ENCODE measurements at places on chromosomes 13 and 19.

DNA sequence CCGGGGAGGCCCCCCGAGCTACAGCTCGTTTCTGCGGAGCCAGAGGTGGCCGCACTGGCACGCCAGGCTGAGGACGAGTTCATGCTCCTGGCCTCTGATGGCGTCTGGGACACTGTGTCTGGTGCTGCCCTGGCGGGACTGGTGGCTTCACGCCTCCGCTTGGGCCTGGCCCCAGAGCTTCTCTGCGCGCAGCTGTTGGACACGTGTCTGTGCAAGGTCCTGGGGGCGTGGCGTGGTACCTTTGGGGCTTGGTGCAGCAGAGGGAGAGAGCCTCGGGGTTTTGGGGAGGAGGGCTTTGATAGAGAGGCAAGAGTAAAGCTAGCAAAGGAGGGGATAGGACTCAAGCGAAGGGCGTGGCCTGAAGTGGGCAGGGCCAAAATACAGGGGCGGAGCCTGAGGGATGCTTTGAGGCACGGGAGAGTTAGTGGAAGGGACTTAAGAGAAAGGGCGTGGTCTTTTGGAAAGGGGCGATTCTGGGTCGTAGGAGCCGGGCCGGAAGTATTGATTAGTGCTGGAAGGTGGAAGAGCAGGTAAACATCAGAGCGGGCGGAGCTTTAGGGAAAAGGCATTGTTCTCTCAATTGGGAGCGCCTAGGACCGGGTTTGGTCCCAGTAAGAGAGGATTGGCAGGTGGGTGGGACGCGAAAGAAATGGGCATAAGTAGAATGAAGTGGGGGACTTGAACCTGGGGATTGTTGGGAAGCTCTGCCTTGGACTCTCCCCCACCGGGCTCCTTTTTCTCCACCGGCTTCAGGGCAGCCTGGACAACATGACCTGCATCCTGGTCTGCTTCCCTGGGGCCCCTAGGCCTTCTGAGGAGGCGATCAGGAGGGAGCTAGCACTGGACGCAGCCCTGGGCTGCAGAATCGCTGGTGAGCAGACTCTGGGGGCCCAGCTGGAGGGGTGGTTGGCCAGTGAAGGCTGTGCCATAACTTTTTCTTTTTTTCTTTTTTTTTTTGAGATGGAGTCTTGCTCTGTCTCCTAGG, 1.2 kb downstream of the PPM1N start:
- DNase-seq = peak; percentile 36

DNA sequence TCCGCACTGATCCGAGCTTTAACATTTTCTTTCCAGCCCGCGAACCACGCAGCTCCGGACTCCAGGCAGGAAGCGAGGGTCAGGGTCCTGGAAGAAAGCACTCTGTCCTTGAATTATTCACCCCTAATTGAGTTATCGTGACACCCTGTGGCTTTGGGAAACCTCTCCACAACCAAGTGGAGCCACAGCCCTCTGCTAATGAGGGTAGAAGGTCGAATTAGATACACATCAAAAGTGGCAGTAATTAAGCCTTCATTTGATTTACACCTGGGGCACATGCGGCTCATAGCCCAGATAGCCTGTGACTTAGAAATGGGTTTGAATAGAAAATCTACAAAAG, 15.9 kb upstream of the RNF17 start:
- no peak for DNase-seq

DNA sequence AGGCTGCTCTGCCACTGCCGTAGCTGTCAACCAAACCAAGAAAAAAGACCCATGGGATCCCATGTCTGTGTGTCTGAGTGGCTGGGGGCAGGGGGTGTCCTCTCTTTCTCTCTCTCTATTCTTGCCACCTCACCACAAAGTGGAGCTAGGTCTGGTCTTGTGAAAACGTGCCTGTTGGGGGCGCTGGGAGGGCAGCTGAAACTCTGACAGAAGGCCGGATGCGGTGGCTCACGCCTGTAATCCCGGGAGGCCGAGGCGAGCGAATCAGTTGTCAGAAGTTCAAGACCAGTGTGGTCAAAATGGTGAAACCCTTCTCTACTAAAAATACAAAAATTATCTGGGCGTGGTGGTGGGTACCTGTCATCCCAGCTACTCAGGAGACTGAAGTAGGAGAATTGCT, 29.2 kb downstream of the ZNF146 start:
- no peak for DNase-seq

GRCh38 chr13:92838786-92839185, 387.8 kb upstream of the GPC6 start:
- DNase-seq = peak; percentile 42

DNA sequence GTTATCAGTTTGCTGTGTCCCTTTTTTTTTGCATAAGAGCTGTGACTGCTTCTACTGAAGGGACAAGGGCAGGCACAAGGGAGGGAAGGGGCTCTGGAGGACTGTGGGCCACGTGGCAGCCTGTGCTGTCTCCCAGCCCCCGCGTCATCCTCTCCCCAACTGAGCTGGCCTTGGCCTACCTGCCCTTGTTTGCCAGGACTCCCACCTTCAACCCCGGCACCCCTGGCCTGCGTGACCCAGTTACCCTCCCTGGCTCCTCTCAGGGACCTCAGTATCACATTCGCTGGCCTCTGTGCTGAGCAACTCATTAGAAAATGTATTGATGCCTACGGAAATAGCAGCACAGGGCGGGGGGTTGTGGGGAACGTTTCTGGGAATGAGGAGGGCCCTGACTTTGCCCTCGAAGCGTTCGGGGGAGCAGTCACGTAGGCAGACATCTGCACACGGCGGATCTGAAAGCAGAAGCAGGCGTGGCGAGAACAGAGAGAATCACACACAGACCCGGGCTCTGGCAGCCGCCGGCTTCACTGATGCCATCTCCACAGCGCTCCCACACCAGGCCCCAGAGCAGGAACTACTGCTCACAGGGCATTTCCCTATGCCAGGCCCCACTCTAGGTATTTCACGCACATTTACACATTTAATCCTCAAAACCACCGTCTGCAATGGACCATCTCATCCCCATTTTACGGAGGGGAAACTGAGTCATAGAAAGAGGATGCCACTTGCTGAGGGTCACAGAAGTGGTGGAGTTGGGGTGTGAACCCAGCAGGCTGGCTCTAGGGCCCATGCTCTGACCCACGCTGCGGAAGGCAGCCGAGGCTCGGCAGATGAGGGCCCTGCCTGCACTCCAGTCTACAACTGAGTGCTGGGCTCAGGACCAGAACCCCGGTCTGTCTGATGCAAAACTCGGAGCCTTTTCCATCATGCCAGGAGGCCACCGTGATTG, 5.7 kb upstream of the ATF5 start:
- DNase-seq = no peak

DNA sequence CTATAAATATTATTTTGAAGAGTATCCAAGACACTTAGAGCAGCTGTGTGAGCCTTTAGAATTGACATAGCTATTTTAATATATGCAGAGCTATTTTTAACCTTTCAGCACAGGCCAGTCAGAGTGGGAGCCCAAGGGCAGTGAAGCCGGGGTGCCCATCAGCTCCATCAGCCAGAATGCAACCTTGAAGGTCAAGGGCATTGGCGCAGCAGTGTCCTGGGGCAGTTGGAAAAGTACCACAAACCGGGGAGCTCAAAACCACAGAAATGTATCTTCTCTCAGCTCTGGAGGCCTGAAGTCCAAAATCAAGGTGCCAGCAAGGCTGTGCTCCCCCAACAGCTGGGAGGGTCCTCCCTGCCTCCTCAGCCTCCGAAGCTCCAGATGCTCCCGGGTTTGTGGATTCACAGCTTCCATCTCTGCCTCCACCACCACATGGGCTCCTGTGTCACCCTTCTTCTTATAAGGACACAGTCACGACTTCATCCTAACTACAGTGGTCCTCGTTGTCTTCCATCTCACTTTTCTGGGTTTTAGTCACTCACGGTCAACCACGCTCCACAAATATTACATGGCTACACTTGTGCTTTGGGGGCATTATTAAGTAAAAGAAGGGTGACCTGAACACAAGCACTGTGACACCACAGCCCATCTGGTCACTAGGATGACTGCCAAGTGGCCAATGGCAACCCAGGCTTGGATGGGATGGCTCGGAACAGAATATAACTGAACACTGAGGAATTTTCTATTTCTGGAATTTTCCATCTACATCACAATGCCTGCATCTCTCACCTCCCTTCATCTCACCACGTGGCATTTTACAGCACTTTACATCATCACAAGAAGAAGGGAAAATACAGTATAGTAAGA, 15.9 kb upstream of the GAS6 start:
- no peak for DNase-seq

GRCh38 chr19:51204321-51204720, 20.6 kb upstream of the CD33 start:
- no peak for DNase-seq

GRCh38 chr13:69274231-69274630, 833.4 kb upstream of the ATXN8OS start:
- no peak for DNase-seq

DNA sequence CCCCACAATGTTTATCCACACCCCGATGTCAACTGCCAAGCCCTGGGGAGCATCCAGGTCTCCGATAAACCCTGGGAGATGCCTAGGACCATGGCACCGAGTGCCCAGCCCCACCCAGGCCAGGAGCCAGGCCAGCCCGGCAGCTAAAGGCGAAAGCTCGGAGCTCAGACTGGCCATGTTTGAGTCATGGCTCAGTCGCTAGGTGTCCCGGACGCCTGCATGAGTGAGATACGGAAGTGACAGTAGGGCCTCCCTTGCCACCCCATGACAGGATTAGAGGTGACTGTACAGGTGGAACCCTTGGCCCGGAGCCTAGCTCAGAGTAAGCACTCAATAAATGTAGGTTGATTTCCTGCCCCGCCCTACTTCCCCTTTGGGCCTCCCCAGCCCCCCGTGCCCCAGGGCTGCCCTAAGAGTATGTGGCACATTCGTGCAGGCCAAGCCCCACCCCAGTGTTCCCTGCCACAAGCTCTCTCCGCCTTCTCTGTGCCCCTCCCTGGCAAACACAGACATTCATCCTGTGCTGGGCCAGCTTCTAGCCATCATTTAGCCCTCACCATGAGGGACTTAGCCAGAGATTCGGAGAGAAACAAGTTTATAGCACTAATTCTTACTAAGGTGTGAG, 5.8 kb upstream of the TPM4 start:
- no peak for DNase-seq

DNA sequence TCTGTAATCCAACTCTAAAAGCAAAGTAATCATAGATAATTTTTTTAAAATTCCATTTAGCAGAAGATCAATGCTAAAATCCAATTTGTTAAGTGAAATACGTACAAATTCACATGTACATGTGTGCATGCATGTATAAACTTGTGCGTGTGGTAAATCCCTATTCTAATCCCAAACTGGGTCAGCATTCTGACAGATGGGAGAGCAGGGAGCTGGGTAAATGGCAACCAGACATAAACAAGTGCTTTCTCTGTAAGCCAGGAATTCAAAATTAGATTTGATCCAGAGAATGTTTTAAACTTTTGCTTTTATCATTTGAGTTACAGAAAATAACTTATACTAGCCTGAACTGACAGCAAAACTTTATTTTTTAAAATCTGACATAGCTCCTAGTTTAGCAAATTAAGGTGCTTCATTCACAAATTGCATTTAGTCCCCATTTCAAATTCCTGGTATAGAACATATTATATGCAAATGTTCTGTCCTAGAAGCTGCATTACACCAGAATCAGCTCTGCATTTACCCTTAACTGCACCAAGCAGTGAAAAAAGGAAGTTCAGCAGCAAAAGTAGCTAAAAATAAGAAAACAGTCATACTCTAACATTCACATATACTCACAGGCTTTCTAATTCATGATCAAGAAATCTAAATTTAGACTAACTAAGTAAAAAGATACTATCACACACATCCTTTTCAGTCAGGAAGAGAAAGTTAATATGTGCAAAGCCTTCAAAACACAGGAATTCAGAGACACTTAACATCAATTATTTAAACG, 32.6 kb downstream of the UBL3 start:
- DNase-seq = no peak

GRCh38 chr19:37902668-37903067, 3.7 kb downstream of the WDR87 start:
- peak; percentile 80 for DNase-seq

DNA sequence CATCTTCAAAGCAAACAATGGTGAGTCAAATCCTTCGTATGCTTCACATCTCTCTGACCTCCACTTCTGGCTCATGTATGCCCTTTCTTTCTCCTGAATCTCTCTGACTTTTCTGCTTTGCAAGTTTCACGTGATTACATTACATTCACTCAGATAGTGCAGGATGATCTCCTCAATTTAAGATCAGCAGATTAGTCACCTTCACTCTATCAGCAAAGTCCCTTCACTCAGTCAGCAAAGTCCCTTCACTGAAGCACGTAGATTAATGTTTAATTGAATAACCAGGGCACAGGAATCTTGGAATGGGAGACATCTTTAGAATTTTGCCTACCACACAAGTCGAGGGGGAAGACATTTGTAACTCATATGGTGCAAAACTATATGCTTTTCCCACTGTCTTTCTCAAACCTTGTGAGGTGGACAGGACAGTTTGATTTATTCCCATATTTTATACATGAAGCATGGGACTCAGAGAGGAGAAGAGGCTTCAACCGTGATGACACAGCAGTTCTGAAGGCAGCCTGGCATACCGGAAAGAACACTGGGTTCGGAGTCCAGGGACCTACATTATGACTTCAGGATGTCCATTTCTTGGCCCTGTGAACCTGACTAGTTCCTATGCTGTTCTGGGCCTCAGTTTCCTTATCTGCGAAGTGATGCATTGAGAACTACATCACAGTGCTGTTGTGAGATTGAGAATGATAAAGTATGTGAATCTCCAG, 23.3 kb downstream of the SIGLECL1 start:
- no peak for DNase-seq

DNA sequence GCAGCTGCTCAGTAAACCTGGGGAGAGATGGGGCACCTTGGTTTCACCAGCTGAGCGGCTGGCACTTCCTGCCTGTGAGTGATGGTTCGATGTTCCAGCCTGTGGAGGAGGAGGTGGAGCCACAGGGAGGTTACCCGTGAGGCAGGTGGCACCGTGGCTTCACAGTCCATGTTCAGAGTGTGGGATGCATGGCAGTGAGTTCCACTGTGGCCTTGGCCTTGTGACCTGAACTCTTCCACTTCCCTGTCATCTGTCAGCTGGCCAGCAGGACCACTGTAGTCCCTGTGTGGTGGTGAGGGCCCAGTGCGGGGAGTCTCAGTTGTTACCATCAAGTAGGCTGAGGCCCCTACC, 16.9 kb downstream of the SMARCA4 start:
- no peak for DNase-seq

GRCh38 chr19:49502866-49503581, 6.8 kb downstream of the RPS11 start:
- DNase-seq = peak; percentile 85

Data from fibroblast of villous mesenchyme (primary cell).